ENCODE measurements at places on chromosomes 1 and 21.
A peak's percentile ranks its signal among the peaks of the same experiment; 100 is the strongest.

DNA sequence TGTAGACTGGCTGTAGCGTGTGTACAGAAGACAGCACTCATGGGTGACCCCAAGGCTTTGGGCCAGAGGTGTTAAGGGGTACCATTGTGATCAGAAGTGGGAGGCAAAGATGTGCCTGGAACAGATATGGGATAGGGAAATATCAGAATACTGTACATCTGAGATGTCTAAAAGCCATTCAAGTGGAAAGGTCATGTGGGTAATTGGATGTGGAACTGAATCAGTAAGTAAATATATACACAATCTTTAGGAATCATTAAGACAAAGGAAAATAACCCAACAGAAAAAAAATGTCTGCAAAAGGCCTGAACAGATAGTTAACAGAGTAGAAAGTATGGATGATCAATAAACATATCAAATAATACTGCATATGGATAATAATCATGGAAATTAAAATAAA lies 26.5 kb downstream of the OR13G1 start:
- DNase-seq: no peak

- DNase-seq: peak; percentile 77
Measured at GRCh38 chr1:52552505-52553361, at the start of gene TUT4. TSS of gene TUT4 (minus strand) at chr1:52553092. CDS start at chr1:52526280, 26,812 bp downstream.

DNA sequence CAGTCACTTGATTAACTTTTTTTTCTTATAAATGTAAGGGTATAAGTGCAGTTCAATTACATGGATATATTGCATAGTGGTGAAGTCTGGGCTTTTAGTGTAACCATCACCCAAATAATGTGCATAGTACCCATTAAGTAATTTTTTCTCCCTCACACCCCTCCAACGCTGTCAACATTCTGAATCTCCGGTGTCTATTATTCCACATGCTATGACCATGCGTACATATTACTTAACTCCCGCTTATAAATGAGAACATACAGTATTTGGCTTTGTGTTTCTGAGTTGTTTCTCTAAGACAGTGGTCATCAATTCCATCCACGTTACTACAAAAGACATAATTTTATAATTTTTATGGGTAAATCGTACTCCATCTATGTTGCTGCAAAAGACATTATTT lies 1191.1 kb downstream of the NCAM2 start:
- no peak for DNase-seq

DNA sequence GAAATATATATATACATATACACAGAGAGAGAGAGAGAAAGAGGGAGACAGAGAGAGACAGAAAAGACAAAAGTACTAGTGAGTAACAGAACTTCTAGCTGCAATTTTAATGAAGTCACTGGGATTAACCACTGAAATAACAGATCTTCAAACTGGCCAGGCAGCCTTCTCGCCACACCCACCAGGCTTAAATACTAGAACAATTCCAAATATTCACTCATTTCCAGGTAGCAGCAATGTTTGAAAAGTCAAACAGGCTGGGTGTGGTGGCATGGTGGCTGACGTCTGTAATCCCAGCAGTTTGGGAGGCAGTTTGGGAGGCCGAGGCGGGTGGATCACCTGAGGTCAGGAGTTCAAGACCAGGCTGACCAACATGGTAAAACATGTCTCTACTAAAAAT lies 5.2 kb downstream of the PRDX1 start:
- DNase-seq: no peak

DNA sequence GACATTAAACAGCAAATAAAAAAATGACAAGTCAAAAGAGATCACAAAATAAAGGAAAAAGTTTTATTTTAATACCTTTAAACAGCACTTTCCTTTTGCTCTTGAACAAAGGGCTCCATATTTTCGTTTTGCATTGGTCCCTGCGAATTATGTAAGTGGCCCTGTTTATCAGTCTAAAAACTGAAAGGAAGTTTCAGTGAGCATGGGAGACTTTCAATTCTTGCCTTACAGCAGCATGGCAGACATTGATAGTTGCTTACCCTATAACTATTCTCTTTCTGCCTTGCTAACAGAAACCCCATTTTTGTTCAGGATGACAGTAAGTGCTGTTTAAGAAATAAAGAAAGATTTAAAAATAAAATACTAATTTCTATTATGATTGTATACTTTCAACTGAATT lies 5.2 kb upstream of the SH3GLB1 start:
- no peak for DNase-seq
